ENCODE measurements at places on chromosomes 2 and 18.

DNA sequence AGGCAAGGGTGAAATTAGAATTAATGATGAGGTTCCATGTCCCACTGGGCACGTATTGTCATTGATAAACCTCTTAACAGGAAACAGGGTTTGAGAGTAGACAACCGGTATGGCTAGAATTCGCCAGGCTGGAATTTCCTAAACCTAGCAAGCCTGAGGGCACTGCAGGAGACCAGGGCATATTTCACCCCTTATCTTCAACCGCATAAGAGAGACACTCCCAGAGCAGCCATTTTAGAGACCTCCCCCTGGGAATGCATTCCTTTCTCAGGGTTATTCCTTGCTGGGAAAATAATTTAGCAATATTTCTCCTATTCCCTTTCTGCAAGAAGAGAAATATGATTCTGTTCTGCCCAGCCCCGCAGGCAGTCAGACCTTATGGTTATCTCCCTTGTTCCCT lies 334.6 kb upstream of the LYPD1 start:
- DNase-seq, result no peak

GRCh38 chr2:215888680-215889079 lies 124.7 kb downstream of the MREG start:
- no peak for DNase-seq

DNA sequence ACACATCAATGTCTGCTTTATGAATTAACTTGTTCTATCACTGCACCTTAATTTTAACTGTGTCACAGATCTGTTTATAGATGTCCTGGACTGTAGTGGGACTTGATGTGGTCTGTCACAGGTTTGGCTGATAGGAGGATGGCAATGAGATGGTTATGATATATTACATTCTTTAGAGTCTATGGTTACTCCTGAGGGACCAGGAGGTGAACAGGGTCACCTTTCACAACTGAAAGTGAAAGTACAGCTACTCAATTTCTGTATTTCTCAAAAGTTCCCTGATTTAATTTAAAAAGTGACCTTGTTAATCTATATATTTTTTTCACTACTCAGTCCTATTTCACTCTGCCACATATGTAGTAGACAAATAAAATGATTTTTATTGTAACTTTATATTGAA lies 1284.1 kb upstream of the GYPC start:
- DNase-seq, result no peak

GRCh38 chr2:21599417-21599816 lies 475.6 kb downstream of the TDRD15 start:
- DNase-seq, result no peak

DNA sequence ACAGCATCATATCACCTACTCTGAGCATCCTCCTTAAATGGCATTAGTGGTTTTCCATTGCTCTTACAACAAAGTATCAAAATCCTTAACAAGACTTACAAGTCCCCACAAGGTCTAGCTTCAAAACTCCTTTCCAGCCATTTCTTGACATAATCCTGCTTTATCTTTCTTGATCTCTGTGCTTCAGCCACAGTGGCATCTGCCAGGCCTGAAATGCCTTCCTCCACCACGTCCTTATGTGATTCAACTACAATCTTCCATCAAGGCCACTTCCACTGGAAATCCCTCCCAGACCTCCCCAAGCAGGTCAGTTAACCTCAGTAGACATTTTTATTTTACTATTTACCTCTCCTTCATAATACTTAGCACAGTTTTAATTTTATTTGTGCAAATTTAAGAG lies 83.8 kb upstream of the CCDC150 start:
- no peak for DNase-seq

GRCh38 chr2:11169333-11169732 lies 14.1 kb downstream of the SLC66A3 start:
- DNase-seq, result no peak

DNA sequence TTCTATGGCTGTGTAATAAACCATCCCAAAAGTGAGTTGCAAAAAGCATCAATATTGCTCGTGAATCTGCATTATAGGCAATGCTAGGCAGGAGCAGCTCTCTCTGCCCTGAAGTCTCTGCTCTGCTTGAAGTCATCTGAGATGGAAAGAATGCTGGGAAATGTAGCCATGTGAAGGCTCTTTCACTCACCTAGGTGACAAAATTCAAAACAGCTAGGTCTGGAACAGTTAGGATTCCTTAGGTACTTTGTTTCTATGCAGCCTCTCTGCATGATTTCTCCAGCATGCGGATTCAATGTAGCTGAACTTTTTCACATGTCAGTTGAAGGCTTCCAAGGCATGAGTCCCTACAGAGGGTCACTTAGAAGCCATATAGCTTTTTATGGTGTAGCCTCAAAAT lies 1383.7 kb downstream of the LRP1B start:
- no peak for DNase-seq

- no peak for DNase-seq
Measured at GRCh38 chr2:107588181-107588580, 238.5 kb upstream of the RGPD4 start.

- DNase-seq, result no peak
Measured at GRCh38 chr2:171712051-171712450, 24.8 kb downstream of the DYNC1I2 start.

DNA sequence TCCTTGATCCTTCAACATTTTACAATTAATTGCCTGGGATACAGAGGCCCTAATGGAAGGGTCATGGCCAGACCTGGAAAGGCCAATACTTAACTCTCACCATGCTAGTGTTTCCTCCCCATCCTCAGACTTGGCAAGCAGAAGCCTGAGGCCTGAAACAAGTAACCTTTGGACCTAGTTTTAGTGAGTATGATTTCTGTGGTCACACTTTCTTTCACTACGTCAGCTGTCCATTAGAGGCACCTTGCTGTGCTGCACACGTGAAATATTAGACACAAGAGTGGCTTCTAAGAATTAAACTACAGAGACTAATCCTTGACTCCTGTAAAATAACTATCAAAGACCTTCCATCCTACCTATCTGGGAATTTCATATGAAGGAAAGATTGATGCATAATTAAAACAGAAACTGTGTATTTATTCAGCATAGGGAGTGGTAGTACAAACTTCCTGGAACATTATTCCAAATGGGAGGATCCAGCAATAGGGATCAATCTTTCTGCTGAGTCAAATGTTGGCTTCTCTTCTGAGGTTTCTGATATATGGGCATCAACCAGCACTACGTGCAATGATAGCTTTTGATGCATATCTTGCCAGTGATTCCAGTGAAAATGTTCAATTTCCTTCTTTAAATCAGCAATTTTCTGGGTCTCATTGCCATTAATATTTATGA lies 249.7 kb downstream of the IKZF2 start:
- DNase-seq, result no peak

DNA sequence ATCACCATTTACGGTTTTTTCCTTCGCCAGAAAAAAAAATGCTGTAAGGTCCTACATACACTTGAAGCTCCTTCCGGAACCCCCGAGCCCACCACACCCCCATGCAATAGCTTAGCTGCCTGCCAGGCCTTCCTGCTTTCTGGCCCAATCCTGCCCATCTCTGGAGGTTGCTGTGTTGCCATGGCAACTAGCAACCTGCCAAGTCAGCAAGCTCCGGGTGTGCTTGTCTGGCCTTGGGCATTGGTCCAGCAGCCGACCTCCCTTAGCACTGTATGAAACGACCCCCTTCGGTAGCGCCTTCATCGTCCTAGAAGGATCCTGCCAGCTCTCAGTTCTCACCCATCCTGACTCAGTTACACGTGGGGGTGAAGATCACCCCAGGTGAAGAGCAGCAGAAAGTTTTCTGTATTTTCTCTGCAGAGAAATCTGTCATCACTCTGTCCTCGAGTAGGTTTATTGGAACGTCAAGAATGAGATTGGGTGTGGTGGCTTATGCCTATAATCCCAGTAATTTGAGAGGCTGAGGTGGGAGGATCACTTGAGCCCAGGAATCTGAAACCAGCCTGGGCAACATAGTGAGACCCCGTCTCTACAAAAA lies 47.4 kb upstream of the MTCL1 start:
- DNase-seq, result no peak

- no peak for DNase-seq
Measured at GRCh38 chr18:38843291-38843690, 1277.7 kb upstream of the CELF4 start.

- no peak for DNase-seq
Measured at GRCh38 chr2:203605302-203605701, 70.2 kb upstream of the RAPH1 start.

- DNase-seq, result no peak
Measured at GRCh38 chr18:7743256-7743655, 176.1 kb downstream of the PTPRM start.

DNA sequence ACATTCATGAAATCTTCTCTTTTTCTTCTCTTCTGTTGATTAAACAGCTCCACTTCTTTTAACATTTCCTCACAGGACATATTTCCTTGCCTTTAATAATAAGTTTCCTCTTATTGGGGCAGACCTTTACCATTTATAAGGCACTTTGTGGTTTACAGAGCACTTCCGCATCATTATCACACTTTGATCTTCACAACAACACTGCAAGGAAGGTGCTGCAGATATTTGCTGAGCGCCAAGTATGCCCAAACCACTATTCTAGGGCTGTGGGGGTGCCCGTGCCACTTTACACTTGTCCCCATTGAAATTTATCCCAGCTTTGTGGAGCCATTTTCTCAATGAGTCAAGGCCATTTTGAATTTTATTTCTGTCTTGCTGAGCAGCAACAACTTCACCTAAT lies 246.6 kb downstream of the SS18 start:
- no peak for DNase-seq

DNA sequence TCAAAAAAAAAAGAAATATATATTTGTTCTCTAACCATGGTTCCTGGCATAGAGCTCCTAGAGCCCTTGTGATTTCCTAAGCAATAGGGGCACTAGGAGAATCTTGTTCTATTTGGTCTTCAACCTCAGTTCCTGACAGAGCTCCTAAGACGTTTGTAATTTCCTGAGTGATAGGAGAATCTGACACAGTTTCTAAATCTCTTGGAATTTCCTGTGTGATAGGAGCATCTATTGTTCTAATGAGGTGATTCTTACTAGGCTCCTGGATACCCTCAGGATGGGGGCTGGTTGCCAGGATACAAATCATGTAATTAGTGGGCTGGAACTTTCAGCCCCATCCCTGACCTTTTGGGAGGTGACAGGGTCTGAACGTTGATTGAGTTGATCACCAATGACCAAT lies 245.8 kb downstream of the ZEB2 start:
- no peak for DNase-seq

DNA sequence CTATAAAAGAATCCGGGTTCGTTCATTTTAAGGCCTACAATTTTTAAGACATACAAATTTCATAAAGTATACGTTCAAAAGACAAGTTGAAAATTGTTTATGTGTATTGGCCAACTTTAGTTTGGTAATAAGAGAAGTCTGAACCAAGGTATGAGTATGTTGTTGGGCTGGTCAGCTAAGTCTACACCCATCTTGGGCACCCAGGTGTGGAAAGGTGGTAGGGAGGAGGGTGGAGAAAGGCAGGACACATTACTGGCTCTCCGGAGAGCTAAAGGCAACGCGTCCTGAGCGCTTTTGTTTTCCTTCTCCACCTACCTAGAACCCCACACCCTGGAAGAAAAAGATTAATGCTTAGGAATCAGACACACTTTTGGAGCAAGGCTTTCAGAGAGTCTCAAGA lies 899 bp upstream of the PELI1 start:
- no peak for DNase-seq

GRCh38 chr18:45667056-45667736 lies 51.9 kb downstream of the SLC14A2 start:
- no peak for DNase-seq

- no peak for DNase-seq
Measured at GRCh38 chr18:3323900-3324299, 62.0 kb downstream of the MYL12B start.

- no peak for DNase-seq
Measured at GRCh38 chr2:230928701-230929380, 3.8 kb upstream of the GPR55 start.

GRCh38 chr2:102193074-102193473 lies 6.3 kb downstream of the IL1RL2 start:
- no peak for DNase-seq

GRCh38 chr18:60755134-60755533 lies 382.6 kb upstream of the MC4R start:
- no peak for DNase-seq

- DNase-seq, result peak; percentile 34
Measured at GRCh38 chr2:39020383-39020782, 100.5 kb downstream of the SOS1 start.

GRCh38 chr2:205850611-205851010 lies 168.3 kb downstream of the NRP2 start:
- no peak for DNase-seq

DNA sequence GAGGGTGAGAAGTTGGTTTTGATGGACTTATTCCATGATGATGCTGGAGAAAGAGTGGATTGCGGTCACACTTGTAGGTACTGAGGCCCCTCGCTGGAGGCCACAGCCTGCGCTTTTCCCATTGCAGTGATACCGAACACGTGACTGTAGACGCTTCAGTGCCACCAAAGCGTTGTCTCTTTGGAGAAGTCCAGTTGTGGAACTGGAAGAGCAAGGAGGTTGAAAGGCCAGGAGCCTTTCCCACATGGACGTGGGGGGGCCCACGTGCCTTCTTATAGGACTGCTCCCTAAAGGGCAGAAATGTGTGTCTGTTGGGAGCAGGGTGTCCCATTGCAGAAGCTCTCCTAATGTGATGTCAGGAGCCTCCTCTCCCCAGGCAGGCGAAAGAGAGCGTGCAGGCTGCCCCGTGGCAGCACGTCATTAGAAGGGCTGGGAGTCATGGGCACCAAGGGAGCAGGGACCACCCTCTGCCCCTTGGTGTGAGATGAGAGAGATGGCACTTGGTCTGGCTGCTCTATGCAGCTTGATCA lies 31.5 kb downstream of the LPIN1 start:
- no peak for DNase-seq

GRCh38 chr2:20198001-20198400 lies 26.9 kb downstream of the SDC1 start:
- no peak for DNase-seq

GRCh38 chr2:128372621-128373341 lies 54.1 kb upstream of the HS6ST1 start:
- DNase-seq, result no peak

DNA sequence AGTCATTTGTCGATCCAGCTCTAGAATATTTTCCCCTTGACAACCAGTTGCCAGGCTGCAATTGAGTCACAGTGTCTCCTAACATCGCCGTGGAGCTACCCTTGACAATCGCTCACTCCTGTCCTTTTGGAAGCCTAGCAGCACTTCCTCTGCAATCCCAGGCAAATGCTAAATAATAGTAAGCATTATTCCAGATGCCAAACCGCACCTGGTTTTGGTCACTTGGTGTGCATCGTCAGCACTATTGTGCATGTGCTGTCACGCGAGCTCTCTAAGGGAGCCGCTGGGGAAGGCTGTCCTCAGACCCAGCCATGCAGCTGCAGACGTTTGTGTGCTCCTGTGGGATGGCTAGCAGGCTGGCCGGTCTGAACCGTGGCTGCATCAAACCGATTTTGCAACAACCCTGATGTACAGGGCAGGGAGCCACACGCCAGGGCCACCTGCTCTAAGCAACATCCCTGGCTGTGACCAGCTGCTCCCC lies 549.5 kb upstream of the ID2 start:
- DNase-seq, result no peak

DNA sequence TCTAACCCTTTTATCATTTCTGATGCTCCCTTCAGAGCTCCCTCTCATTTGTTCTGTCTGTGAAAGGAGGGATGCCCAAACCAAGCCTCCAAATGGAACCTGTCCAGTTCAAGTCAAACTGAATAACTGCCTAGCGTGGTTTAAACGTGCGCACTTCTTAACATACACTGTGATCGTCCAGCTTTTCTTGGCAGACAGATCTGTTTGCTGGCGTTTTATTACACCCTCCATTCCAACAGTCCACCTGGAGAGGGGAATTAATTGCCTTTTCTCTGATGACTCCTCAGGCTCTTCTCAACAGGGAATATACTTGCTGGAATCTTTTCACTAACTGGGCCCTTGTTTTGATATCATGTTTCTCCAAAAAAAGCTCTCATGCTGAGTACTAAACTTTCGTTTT lies 379.2 kb upstream of the POU3F3 start:
- peak; percentile 42 for DNase-seq

GRCh38 chr2:15160201-15160991 lies 400.7 kb downstream of the NBAS start:
- DNase-seq, result no peak
